HEK293T (cell line): ENCODE measurements at places on chromosomes 6 and 20.

GRCh38 chr6:2228392-2228791, 17.0 kb downstream of the GMDS start:
- DNase-seq, result no peak

DNA sequence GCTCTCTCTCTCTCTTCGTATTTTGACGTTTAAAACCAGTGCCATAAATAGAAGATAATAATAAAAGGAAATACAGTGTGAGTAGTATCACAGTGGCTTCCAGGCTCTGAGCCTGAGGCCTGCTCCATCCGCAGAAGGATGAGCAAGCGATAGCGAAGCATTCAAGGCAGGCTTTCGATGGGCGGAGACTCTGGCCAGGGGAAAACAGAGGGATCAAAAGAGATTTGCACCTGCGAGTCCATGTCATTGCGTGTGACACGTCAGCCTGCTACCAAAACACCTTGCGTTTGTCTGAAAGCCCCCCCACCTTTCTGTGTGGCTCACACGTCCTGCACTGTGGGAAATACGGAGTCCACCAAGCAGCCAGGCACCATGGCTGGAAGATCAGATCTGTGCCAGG, 377.3 kb upstream of the SULF2 start:
- no peak for DNase-seq

DNA sequence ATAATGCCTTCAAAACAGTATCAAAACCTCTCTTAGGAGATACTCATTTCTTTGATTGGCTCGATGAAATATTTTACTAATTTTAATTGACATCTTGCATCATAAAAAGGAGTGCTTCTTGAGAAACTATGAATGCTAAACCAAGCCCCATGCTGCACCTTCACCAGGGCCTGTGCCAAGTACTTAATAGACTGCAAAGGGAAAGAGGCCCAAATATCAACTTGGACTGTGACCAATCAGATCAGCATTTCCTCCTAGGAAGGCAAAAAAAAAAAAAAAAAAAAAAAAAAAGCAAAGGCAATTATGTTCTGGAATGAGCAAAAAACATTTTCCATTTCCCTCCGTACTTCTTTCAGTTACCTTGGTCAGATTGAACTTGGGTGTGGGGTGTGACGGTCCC, 253.0 kb upstream of the SOX4 start:
- no peak for DNase-seq

GRCh38 chr6:72042088-72042487, 155.7 kb downstream of the RIMS1 start:
- no peak for DNase-seq

DNA sequence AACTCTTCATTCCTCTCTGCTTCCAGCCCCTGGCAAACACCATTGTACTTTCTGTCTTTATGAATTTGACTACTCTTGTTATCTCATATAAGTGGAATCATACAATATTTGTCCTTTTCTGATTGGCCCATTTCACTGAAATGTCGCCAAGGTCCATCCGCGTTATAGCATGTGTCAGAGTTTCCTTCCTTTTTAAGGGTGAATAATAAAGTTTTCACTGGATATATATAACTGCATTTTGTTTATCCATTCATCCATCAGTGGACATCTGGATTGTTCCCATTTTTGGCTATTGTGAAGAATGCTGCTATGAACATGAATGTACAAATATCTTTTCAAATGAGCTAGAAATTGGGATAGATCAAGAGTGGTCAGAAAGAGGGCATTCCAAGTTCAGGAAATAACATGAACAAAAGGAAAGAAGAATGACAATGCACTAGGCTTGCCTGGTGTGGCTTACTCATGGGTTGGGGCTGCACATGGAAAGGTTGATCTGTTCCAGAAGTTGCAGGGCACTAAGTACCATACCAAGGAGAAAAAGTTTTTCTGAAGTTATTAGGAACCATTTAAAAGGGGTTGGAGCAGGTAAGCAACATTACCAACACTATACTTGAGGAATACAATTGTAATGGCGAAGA, 10.0 kb upstream of the L3MBTL3 start:
- no peak for DNase-seq

GRCh38 chr6:160040527-160041264, 71.8 kb downstream of the IGF2R start:
- no peak for DNase-seq

- no peak for DNase-seq
Measured at GRCh38 chr6:10375391-10375969, 39.4 kb downstream of the TFAP2A start.

GRCh38 chr20:52439375-52439774, 247.8 kb upstream of the ZFP64 start:
- DNase-seq, result no peak

GRCh38 chr6:146961831-146962230, 242.4 kb upstream of the STXBP5 start:
- no peak for DNase-seq

DNA sequence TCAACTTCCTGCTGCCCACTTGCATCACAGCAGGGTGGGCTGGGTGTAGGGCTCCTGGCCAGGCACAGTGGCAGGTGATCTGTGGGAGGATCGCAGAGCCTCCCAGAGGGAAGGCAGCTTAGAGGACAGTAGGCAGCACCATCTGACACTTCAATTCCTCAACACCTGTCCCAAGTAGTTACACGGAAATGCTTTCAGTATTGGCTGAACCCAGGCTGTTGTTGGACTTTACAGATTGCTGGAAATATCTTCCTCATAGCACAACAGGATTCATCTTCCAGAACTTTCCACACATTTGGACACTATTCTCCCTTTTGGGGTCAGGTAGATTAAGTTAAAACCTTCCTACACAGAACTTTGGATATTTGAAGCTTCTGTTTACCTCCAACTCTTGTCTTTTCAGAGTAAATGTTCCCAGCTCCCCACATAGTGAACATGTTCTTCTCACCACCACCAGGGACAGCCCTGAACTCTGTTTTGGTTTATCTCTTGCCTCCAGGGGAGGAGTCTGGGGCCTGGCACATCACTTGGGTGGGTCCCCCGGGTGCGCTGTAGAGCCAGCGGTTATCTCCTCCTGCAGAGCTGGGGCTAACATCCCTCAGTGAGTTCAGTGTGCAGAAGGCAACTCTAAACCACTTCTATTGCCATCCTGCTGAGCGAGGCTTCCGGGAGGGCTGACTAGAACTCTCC, 3.5 kb upstream of the SLC22A2 start:
- DNase-seq, result peak; percentile 56

- no peak for DNase-seq
Measured at GRCh38 chr20:59127839-59128238, 35.8 kb upstream of the ZNF831 start.

GRCh38 chr6:154117485-154117884, 78.4 kb downstream of the OPRM1 start:
- DNase-seq, result no peak

DNA sequence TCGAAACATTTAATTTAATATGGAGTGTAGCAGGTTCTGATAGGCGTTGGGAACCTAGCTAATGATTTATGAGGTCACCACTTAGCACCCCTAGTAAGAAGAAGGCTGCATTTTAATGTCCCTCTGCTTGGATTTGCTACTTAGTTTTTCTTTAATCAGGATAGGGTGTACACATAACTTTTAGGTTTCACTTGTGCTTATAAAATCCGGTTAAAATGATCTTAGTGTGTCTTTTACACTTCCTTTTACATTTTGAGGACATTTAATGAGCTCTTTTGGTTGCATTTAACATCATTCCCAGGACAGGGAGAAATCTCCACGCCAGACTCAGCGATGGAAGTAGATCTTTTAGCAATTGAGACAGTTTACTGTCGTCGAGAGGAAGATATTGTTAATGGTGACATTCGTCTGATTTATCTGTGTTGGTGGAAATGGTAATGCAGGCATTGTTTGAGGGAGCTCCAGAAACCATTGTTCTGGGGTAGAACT, 5.6 kb downstream of the TFAP2A start:
- no peak for DNase-seq

DNA sequence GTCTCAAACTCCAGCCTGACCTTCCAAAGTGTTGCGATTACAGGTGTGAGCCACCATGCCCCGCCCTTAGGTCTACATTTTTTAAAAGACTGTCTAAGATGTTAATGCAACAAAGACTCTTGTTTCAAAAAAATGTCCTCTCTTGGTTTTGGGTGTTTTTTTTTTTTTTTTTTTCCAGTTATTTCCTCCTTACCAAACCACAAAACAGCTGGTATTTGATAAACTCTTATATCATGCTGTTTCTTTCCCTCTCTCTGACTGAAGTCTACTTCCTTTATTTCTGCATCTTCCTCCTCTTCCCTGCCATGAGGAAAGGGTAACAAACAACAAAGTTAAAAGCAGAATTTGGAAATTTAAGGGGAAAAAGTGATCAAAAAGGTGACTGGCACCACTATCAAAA, 21.2 kb downstream of the STK38 start:
- DNase-seq, result no peak

DNA sequence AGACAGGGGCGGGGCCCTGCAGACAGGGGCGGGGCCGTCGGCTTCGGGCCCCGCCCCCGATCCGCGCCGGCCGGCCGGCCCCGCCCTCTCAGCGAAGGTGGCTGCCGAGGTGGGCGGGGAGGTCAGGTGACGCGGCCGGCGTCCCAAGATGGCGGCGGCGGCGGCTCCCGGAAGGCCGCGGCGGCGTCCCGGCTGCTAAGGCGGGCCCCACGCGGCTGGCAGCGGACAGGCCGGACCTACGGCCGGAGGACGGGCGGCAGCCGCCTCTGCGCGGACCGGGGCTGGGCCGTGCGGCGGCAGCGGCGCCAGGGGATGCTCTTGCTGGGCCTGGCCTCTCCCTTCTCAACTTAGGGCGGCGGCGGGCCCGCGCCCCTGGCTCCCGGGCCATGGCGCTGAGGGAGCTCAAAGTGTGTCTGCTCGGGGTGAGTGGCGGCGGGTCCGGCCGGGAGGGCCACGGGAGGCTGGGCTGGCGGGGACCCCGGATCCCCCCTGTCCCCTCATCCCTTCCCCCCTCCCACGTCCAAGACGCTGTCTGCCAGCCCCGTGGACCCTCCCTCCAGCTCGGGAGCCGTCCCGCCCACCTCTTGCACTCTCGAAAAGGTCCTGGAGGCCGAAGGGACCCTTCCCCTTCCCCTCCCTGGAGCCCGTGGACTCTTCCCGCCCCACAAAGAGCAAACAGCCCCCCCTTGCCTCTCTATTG, at the start of gene RAB22A:
RAB22A (plus strand) TSS at position 125 of the 700 bp plus-strand sequence; CDS start at position 387, 262 bp downstream.
- peak; percentile 98 for DNase-seq

DNA sequence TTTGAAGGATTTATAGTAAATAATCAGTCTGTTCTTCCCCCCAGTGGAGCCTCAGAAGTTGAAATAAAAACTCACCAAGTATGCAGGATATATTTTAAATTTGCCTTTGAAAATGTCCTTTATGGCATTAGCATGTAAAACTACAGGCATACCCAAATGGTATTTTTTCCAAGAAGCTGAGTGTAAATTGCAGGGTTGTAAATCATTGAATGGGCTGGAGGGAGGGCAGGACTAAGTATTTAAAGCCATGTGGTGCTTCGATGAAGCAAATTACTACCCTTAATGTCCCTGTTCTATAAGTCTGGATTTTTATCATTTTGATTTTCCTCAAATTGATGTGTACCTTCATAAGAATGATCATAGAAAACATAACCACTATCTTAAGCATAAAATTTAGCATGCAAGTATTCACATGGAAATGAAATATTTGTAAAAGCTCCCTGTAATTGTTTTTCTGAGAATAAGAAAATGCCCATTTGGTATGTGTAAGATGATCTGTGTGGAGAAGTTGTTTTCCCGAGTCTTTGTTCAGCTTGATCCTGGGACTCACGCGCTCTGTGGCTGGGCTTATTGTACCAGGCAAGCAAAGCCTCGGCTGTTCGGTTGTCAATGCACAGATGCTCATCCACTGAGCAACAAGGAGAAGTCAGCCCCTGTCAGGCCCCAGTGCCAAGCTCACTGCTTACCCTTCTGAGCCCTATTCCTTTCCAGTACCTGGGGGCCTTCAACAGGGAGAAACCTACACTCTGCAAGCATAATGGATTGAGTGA, 66.7 kb downstream of the CD164 start:
- DNase-seq, result no peak

GRCh38 chr6:130826442-130827246, 562 bp upstream of the SMLR1 start:
- no peak for DNase-seq

DNA sequence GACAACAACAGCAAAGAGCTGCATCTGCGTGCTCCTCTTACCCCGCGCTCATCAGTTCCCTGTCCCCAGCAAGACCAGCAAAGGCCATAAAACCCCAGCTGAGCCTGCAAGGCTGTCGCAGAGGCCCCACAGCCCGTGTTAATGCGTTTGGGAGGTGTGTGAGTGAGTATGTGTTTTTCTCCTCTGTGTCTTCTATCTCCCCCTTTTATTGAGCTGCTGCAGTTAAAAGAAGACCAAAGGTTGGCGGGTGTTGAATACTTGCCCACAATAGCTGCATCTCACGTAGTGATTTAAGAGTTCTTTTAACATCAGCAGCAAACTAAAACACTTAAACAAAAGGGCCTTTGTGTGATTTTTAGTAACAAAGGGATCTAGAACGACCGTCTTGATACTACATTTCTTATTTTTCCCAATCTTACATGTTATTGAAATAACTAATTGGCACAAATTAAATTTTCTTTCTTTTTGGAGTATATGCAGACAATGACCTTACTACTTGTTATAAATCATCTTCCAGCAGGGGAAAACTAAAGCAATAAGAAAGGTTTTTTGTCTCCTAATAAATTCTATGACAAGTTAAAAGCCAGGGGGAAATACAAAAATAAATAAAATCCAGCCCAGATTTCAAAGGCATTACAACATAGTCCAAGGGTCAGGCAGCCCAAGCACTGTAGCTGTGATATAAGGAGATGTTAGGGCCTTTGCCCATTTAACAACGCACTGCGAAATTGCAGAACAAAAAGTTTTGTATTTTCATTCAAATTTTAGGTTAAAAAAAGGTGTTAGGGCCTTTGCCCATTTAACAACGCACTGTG, 27.2 kb upstream of the CNKSR3 start:
- DNase-seq, result peak; percentile 60

GRCh38 chr20:53950031-53950430, 120.4 kb downstream of the BCAS1 start:
- DNase-seq, result no peak

- DNase-seq, result no peak
Measured at GRCh38 chr6:16103722-16104121, 25.2 kb upstream of the MYLIP start.
